ENCODE measurements at places on chromosomes 1 and 21. TPM values are rescaled to one million over a fixed set of nuclear protein-coding genes. Genes with fewer than 3 reads are reported as not detected.

GRCh38 chr1:227996187-227996950 lies 10.4 kb upstream of the WNT3A start:
- DNase-seq: no peak
- H3K27me3 ChIP-seq: peaks cover 25% of the 10 kb centered on the region
- no peak overlapping the region for H3K27ac ChIP-seq
- H3K4me3 ChIP-seq: no peak overlapping the region
- H3K4me1 ChIP-seq: no peaks in the 10 kb centered on the region

RNU1-2 gene
- 3,744 TPM for total RNA-seq

KIF26B gene
- total RNA-seq: not detected

OVAAL gene
- total RNA-seq: not detected

- no peaks in the 10 kb centered on the region for H3K27me3 ChIP-seq
- H3K4me1 ChIP-seq: no peaks in the 10 kb centered on the region
- no peak overlapping the region for H3K4me3 ChIP-seq
- H3K27ac ChIP-seq: no peak overlapping the region
- DNase-seq: no peak
Measured at GRCh38 chr1:80305466-80305865, 1298.9 kb upstream of the ADGRL4 start.

GRCh38 chr1:64318428-64318827 lies 115.0 kb downstream of the UBE2U start:
- DNase-seq: no peak
- no peaks in the 10 kb centered on the region for H3K4me1 ChIP-seq
- H3K27me3 ChIP-seq: peaks cover 7% of the 10 kb centered on the region
- no peaks in the 10 kb centered on the region for H3K36me3 ChIP-seq
- no peak overlapping the region for H3K27ac ChIP-seq

DNA sequence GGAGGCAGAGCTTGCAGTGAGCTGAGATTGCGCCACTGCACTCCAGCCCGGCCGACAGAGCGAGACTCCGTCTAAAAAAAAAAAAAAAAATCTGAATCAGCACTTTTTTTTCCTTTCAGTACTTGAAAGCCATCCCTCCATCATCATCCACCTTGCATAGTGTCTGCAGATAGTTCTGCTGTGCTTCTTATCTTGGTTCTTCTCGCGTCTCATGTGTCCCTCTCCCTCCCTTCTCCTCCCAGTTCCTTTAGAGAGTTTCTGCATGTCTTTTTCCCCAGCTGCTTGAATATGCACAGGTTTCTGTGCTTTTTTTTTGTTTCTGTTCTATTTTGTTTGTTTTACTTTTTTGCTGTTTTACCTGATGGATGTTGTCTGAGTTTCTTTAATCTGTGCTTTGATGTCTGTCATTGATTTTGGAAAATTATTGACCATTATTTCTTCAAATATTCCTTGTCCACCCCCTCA lies 3.9 kb upstream of the COL18A1 start:
- peaks cover 65% of the 10 kb centered on the region for H3K27me3 ChIP-seq
- H3K4me3 ChIP-seq: no peak overlapping the region
- no peak overlapping the region for H3K27ac ChIP-seq
- DNase-seq: no peak
- H3K36me3 ChIP-seq: peaks cover 2% of the 10 kb centered on the region
- peaks cover 5% of the 10 kb centered on the region for H3K4me1 ChIP-seq

- no peak for DNase-seq
- no peaks in the 10 kb centered on the region for H3K36me3 ChIP-seq
- peaks cover 75% of the 10 kb centered on the region for H3K27me3 ChIP-seq
- peaks cover 6% of the 10 kb centered on the region for H3K4me1 ChIP-seq
- H3K4me3 ChIP-seq: no peak overlapping the region
- H3K27ac ChIP-seq: no peak overlapping the region
Measured at GRCh38 chr1:179745131-179745611, 2.1 kb downstream of the FAM163A start.

- no peak overlapping the region for H3K27ac ChIP-seq
- peaks cover 5% of the 10 kb centered on the region for H3K36me3 ChIP-seq
- H3K27me3 ChIP-seq: peaks cover 20% of the 10 kb centered on the region
Measured at GRCh38 chr1:234330843-234331215, 42.4 kb upstream of the COA6 start.

GRCh38 chr1:4133297-4133938 lies 233.3 kb upstream of the C1orf174 start:
- H3K27me3 ChIP-seq: no peaks in the 10 kb centered on the region
- H3K36me3 ChIP-seq: peaks cover 2% of the 10 kb centered on the region
- H3K27ac ChIP-seq: no peak overlapping the region
- no peak for DNase-seq
- no peak overlapping the region for H3K4me3 ChIP-seq
- H3K4me1 ChIP-seq: no peaks in the 10 kb centered on the region

DDR2 gene
- total RNA-seq: 0.16 TPM

DNA sequence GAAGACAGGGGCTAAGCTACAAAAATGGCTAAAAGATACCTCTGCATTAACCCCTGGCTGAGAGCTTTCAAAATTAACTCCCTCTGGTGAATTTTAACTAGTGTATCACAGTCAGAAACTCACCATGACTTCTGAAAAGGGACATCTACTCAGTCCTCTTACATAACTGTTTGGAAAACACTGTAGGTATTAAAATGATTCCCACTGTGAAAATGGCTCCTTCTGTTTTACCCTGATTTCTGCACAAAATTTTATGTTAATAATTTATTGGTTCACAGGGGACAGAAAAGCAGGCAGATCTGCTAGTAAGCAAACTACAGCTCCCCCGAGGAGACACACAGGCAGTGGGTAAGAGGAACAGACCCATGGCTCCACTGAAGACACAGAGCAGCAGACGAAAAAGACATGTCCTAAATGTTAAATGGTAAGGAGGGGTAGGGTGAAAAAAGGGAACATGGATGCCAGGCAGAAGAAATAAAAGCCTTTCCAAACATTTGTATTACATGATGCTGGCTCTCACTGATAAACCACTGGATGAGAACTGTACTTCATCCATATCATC lies 111.7 kb downstream of the SLC45A1 start:
- H3K4me3 ChIP-seq: no peak overlapping the region
- H3K36me3 ChIP-seq: peaks cover 11% of the 10 kb centered on the region
- peaks cover 10% of the 10 kb centered on the region for H3K27me3 ChIP-seq
- DNase-seq: no peak

DNA sequence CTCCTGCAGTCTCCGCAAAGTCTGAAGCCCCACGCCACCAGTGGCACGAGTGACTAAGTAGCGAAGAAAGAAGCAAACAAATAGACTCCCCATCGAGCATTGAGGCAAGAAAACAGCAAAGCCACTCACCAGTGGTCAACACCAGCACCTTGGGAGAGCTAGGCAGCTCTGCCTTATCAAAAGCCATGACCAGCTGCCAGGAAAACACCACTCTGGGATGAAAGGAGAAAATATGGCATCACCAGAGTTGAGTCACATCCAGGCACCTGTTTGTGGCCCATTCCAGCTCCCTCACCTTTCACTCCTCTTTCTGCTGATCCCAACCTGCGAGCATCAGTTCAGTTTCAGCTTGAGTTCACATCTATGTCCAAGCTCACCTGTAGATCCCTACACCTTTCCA lies 17.2 kb downstream of the PDZK1 start:
- H3K4me3 ChIP-seq: no peak overlapping the region
- H3K4me1 ChIP-seq: peaks cover 32% of the 10 kb centered on the region

- no peak for DNase-seq
- H3K4me1 ChIP-seq: peaks cover 25% of the 10 kb centered on the region
- no peak overlapping the region for H3K4me3 ChIP-seq
- no peak overlapping the region for H3K27ac ChIP-seq
Measured at GRCh38 chr1:168550971-168551370, 7.2 kb upstream of the XCL2 start.

GRCh38 chr1:185293967-185294542 lies 23.0 kb downstream of the IVNS1ABP start:
- H3K27ac ChIP-seq: no peak overlapping the region
- DNase-seq: no peak
- no peaks in the 10 kb centered on the region for H3K27me3 ChIP-seq
- peaks cover 14% of the 10 kb centered on the region for H3K4me1 ChIP-seq
- H3K36me3 ChIP-seq: peaks cover 67% of the 10 kb centered on the region

DNA sequence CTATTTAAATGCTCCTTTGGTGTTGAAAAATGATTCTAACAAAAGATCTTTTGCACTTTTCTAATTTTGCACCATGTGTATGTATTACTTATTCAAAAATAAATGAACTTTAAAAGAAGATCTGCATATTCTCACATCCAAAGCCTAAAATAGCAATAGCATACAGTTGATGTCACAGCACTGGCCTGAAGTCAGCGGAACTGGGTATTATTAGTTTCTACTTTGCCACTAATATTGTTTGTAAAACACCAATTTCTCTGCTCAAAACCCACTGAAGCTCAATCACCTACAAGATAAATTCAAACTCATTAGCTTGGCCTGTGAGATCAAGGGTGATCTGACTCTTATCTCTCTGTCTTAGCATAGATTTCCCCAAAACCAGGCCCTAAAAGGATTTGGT lies 34.5 kb upstream of the BCAR3 start:
- peaks cover 19% of the 10 kb centered on the region for H3K36me3 ChIP-seq
- peak overlapping the region; percentile 24 for H3K27ac ChIP-seq
- peaks cover 59% of the 10 kb centered on the region for H3K4me1 ChIP-seq
- peaks cover 6% of the 10 kb centered on the region for H3K27me3 ChIP-seq
- H3K4me3 ChIP-seq: no peak overlapping the region
- no peak for DNase-seq

SAMSN1 gene
- 58.9 TPM for total RNA-seq

GRCh38 chr21:45618287-45618686 lies 25.2 kb upstream of the PCBP3 start:
- DNase-seq: no peak
- no peaks in the 10 kb centered on the region for H3K36me3 ChIP-seq

LRRC53 gene
- not detected for total RNA-seq

GJB5 gene
- not detected for total RNA-seq

DNA sequence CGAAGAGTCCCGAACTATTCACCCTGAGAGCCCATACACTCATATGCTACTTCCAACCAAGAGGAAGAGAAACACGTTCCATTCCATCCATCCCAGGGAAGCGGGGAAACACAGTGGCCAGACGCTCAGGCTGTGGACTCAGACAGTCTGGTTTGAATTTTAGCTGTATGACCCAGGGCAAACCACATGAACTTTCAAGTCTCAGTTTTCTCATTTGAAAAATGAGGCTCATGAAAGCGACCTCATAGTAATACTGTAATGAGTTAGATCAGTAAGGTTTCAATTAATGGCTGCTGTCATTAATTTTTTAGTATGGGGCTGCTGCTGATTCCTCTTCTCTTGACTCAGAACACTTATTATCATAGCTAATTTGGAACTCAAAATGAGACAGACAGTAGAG lies 1.5 kb downstream of the FCRL4 start:
- peaks cover 18% of the 10 kb centered on the region for H3K4me1 ChIP-seq
- no peak overlapping the region for H3K27ac ChIP-seq
- peaks cover 30% of the 10 kb centered on the region for H3K27me3 ChIP-seq
- no peak for DNase-seq
- no peak overlapping the region for H3K4me3 ChIP-seq

SDF4 gene
- total RNA-seq: 109 TPM

AHDC1 gene
- 15.8 TPM for total RNA-seq

ADGRL4 gene
- total RNA-seq: not detected

ADGRB2 gene
- total RNA-seq: 1.3 TPM

ZNF683 gene
- 7.0 TPM for total RNA-seq

GRCh38 chr1:172724765-172725613 lies 66.1 kb downstream of the FASLG start:
- H3K27ac ChIP-seq: peak overlapping the region; percentile 3
- DNase-seq: no peak
- no peak overlapping the region for H3K4me3 ChIP-seq
- peaks cover 15% of the 10 kb centered on the region for H3K36me3 ChIP-seq
- peaks cover 3% of the 10 kb centered on the region for H3K27me3 ChIP-seq

DNA sequence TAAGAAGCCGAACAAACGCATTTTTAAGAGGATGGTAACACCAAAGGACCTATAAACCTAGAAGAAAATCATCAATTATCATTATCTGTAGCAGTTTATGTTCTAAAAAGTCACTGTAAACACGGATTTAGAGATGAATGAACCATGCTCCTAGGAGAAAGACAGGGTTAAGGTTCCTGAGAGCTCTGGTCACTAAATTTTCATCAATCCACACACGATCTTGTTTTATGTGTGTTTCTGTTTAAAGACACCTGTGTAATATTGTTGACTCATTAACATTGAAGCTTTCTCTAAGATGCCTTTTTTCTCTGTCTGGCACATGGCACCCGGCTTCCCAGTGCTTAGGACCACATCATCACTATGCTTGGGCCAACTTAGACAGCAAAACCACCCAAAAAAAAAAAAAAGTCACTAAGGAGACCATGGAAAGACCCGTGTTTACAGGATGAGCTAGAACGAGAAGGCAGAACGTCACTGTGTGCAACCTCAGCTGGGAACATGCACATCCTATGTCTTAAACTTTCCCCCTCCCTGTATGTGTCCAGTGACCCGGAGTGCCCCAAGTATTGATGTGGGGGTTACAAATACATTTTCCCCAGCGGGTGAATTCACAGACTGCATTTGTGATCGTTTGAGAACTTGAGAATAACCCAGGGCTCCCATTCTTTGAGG lies 55.8 kb upstream of the PDE9A start:
- H3K4me3 ChIP-seq: no peak overlapping the region
- H3K27ac ChIP-seq: no peak overlapping the region
- peaks cover 23% of the 10 kb centered on the region for H3K27me3 ChIP-seq
- DNase-seq: no peak

DNA sequence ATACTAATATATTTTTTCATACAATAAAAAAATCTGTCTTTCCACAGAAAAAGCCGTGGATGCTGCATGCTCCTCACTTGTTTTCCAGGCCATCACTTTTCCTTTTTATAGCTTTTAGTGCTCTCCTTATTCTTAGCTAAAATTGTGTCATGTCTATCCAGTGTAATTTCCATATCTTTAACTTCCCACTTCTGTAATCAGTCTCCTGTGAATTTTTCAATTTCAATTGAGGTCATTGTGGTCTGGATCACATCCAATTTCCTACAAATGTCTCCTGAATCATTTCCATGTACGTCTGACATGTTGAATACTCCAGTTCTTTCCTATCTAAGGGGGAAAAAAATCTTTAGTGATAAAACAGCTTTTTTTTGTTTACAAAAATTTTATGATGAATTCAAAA lies 838.2 kb upstream of the B3GALT2 start:
- H3K4me1 ChIP-seq: no peaks in the 10 kb centered on the region
- H3K27ac ChIP-seq: no peak overlapping the region
- no peaks in the 10 kb centered on the region for H3K27me3 ChIP-seq
- no peak for DNase-seq
- peaks cover under 1% of the 10 kb centered on the region for H3K36me3 ChIP-seq
- no peak overlapping the region for H3K4me3 ChIP-seq
